ENCODE measurements at places on chromosomes 11 and 22.

DNA sequence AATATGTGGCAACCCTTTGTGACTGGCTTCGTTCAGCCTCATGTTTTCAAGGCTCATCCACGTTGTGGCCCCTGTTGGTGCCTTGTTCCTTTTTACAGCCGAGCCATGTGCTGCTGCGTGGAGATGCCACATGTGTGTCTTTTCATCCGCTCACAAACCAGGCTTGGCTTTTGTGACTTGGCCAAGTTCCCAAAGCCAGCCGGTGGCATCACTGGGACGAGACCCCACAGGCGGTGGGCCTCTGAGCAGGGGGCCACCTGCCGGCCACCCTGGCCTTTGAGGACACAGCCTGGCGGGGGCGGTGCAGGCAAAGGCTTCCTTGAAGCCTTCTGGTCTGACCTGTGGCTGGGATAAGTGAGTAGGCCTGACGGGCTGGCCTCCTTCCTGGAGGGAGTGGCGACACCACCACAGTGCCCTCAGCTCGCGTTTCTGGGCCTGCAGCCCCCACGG is 10.5 kb downstream of the GRK2 start:
- no peak for DNase-seq

DNA sequence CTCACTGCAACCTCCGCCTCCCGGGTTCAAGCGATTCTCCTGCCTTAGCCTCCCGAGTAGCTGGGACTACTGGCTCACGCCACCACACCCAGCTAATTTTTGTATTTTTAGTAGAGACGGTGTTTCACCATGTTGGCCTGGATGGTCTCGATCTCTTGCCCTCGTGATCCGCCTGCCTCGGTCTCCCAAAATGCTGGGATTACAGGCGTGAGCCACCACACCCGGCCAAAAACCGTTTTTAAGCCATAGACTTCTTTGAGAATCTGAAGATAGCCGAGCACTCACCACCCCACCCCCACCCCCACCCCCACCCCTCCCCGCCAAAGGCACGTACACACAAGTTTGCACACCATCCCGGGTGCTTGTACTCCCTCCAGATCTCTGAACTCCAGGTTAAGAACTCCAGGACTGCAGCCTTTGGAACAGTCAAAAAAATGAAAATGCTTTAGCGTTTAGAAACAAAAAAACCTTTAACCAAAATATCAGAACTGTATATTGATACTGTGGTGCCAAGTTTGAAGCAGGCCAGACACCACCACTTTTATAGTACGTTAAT is 1.5 kb downstream of the CRKL start:
- no peak for DNase-seq

DNA sequence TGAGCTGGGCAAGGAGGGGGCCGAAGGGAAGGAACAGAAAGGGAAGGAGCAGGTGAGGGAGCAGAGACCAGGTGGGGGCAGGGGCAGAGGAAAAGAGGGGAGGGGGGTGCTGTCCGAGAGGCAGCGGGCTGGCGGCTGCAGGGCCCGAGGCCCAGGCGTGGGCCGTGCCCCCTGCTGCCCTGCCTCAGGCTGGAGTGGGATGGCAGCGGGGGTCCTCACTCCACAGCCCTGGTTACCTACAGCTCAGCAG is 2.3 kb downstream of the IGF2 start:
- no peak for DNase-seq

- DNase-seq: no peak
Observed at GRCh38 chr11:64074239-64074638, 38.5 kb downstream of the FLRT1 start.

- no peak for DNase-seq
Observed at GRCh38 chr22:44438056-44438455, 60.0 kb downstream of the RTL6 start.

DNA sequence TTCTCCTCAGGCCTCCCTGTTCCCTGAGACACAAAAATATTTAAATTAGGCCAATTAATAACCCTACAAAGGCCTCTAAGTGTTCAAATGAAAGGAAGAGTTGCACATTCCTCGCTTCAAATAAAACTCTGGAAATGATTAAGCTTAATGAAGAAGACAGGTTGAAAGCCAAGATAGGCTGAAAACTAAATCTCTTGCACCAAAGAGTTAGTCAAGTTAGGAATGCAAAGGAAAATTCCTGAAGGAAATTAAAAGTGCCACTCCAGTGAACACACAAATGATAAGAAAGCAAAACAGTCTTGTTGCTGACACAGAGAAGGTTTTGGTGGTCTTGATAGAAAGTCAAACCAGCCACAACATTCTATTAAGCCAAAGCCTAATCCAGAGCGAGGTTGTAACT is 574.4 kb downstream of the OPCML start:
- DNase-seq: no peak

DNA sequence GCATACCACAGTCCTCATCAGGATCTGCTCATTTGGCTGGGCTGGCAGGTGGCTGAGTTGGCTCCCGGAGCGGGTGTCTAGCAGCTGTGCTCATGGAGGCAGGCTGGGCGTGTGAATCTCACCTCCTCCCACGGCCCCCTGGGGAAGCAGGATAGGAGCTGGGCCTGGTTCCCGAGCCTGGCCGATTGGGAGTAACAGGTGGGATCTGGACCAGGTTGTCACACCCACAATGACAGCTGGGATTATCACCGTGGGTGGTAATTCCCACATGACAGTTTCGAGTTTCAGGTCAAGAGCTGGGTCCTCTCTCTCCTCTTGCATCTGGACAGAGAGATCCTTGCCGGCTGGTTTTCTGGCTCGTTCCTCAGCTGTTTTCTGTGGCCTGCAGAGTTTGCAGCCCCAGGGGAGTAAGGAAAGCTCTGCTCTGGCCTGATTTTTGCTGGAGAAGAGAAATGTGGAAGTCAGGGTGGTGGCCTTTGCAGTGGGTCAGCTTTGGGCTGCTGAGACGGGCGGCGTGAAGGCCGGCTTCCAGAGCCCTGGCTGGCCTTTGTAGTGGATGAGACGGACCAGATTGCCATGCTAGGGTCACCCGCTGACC is 57.0 kb downstream of the BCR start:
- no peak for DNase-seq

GRCh38 chr11:80320226-80320625 is 879.4 kb upstream of the TENM4 start:
- no peak for DNase-seq

DNA sequence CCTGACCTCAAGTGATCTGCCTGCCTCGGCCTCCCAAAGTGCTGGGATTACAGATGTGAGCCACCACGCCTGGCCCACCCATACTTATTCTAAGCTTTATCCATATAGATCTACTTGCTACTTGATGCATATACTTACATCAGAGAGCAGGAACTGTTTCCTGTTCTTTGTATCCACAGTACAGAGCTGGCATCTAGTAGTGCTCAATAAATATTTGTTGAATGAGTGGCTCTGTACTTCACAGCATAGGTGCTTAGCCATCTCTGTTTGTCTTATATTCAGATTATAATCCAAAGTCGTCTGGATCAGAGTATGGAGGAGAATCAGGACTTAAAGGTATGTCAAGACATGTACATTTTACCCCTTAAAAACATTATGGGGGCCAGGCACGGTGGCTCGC is 38.6 kb upstream of the DLAT start:
- DNase-seq: no peak

GRCh38 chr11:839875-840617 is 2.3 kb downstream of the POLR2L start:
- DNase-seq: no peak

DNA sequence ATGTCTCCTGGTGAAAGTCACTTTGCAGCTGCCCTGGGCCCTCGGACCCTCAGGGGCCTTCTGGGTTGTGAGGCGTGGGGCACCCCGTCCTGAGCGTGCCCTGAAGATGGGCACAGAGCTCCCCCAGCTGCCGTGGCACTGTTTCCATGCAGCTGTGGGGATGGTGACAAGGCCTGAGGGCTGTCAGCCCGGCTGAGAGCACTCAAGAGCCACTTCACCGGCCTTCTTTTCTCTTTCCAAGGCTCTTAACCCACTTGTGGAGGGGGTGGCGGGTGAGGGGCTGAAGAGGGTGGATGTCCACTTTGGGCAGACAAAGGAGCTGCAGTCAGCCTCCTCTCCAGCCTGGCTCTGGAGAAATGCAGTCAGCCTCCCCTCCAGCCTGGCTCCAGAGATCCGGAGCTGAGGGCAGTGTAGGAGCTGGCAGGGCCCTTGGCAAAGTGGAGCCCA is 239.5 kb downstream of the ST3GAL4 start:
- no peak for DNase-seq

DNA sequence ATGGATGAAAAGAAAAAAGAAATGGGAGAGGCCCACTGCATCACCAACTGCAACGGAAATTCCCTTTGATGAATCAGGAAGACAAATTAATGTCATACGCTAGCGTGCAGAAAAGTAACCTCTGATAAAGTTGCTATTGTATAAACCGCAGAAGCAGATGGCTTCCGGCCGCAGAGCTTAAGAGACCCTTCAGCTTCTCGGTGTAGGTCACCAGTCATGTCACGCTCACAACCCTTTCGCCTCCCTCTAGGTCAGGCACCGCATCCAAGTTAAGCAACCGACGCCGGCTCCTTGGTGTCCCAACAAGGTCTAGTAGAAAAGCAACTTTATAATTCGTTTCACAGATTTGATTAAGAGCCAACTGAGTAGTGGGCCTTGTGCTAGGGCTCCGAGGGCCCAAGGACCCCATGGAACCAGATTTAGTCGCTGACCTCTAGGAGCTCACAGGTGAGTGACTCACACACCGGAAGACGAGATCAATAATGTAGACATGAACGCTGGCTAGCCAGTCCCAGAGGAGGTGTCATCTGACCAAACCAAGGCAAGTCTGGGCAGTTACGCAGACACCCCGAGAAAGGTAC is 1.2 kb upstream of the ZFP91 start:
- DNase-seq: peak; percentile 57

DNA sequence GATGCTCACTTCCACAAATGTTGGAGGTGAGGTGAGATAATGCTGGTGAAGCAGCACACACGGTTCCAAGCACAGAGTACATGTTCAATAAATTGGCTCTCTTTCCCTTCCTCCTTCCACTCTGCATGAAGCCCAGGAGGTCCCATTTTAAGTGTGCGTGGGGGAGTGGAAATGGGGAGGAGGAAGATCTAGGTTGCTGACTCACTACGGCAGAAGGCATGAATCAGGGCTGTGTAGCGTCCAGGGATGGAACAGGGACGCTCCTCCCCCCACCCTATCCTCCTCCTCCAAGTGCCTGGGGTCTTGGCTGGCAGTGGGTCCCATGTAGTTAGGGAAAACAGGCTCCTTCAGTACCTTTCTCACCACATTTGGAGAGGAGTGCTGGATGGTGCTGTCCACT is 44.2 kb downstream of the TRIM66 start:
- no peak for DNase-seq

GRCh38 chr11:88979641-88980040 is 86.1 kb downstream of the GRM5 start:
- no peak for DNase-seq

- no peak for DNase-seq
Observed at GRCh38 chr11:43941257-43941994, 1.0 kb upstream of the C11orf96 start.

DNA sequence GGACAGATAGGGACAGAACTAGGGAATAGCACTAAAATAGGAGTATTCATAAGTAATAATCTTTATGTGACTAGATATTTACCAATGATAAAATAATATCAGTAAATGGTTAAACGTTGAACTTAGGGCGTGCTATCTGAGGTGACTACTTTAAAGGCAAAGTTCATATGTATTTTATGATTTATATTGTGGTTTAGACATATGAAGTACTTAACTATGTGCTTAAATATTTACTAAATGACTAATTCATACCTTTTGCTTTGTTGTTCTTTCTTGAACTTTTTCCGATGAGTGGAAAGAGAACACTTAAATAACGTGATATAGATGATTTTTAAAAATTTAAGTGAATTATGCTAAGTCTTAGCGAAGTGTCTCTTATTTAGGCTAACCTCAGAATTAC is 14.7 kb downstream of the LUZP2 start:
- DNase-seq: no peak

GRCh38 chr11:65645710-65646109 is 7.8 kb downstream of the SIPA1 start:
- no peak for DNase-seq

DNA sequence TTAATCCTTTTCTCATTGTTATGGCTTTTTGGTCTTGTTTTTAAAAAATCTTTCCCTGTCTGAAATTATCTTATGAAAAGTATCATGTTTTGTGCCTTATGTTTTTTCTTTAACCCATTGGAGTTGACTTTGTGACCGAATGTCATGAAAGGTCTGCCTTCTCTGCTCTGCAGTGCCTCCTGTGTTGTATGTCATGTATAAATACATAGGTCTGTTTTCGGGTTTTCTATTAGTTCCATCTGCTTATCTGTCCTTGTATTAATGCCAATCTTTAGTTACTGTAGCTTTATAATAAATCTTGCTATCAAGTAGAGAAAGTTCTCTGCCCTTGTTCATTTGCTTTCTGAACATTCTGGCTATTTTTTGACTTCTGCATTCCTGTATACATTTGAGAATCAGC is 73.0 kb downstream of the ZBTB44 start:
- no peak for DNase-seq

GRCh38 chr11:75421035-75421602 is 11.9 kb downstream of the KLHL35 start:
- DNase-seq: no peak

- DNase-seq: no peak
Observed at GRCh38 chr22:45832959-45833580, 143.9 kb downstream of the WNT7B start.

- DNase-seq: no peak
Observed at GRCh38 chr11:23932485-23932898, 564.4 kb upstream of the LUZP2 start.

DNA sequence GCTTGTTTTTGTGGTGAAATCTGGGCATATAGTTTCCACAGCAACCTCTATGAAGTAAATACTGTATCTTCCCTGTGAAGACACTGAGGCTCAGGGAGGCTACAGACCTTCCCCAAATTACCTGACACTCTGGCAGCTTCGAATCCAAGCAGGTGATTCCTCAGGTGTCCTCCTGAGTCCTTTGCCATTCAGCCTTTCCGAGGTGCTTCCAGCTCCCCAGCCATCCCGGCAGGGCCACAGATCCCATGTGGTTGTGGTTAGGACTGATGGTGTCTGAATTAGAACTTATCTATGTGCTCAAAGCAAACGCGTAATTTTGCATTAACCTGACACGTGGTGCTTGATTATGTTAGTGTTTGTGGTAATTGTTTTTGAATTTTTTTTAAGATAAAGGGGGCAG is 785.6 kb downstream of the BRD1 start:
- DNase-seq: no peak

GRCh38 chr11:36314434-36314767 is 18.3 kb downstream of the PRR5L start:
- DNase-seq: no peak

GRCh38 chr11:17563961-17564686 is 17.1 kb downstream of the OTOG start:
- DNase-seq: no peak
